ENCODE measurements at places on chromosomes 11 and 22. TPM values are rescaled to one million over a fixed set of nuclear protein-coding genes. Genes with fewer than 3 reads are reported as not detected.

The POTEH gene
- not detected for total RNA-seq

The NXPE1 gene
- total RNA-seq: not detected

The AIFM3 gene
- total RNA-seq: 0.47 TPM

The ZBED5 gene
- 18.3 TPM for total RNA-seq

The POU2F3 gene
- under 0.01 TPM for total RNA-seq

The TMA7B gene
- total RNA-seq: not detected

The CACNA1I gene
- total RNA-seq: not detected

The RGL4 gene
- total RNA-seq: not detected

All from endothelial cell of coronary artery (primary cell).